ENCODE measurements at places on chromosomes 16 and 17.

DNA sequence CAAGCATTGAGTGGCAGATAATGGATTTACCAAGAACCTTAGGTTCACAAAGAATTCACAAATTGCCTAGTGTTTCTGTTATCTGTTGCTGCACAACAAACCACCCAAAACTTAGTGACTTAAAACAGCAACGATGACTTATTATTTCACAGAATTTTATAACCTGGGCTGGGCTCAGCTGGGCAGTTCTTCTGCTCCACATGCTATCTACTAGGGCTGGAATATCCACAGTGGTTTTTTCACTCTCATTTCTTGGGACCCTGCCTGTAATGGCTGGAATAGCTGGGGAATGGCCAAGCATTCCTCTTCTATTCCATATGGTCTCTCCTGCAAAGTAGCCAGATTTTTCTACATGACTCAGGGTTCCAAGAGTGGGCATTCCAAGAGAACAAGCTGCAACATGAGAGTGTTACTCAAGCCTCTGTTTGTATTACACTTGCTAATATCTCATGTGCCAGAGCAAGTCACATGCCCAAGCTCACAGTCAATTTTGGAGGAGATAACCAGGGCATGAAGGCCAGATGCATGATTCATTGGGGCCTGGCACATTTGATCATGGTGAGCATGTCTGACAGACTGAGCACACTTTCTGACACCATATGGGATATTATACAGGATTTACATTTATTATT is 4.9 kb upstream of the PSMD7 start:
- DNase-seq: no peak

GRCh38 chr17:44902135-44902760 is 3.0 kb upstream of the EFTUD2 start:
- DNase-seq: no peak

DNA sequence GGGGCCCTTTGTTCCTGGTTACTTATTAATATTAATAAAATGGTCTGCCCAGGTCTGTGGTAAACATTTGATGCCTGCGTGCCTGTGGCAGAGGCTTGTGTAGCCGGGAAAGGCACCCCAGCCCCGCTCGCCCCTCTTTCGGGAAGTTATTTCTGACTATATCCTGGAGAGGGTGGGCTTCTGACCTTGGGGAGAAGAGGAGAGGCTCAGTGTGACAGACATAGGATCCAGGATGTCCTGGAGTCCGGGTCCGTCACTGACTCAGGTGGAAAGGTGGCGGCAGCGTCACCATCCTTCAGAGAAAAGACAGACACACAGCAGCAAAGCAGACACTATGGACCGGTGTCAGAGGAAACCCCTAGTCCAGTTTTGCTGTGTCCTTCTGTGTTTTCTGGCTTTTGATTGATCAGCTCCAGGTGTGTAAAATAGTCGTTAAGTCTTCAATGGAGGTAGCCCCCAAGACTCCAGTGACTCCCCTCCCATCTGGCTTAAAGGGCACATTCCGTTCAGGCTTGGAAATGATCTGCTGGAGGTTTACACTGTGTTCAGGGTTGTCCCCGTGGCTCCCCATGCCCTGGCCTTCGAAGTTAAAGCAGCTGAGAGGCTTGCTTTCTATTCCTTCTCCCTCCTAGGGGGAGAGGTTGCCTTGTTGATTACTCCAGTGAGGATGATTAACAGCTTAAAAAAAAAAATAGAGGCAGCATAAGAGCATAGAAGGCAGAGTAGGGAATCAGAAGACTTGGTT is 81.6 kb downstream of the CCDC182 start:
- no peak for DNase-seq

DNA sequence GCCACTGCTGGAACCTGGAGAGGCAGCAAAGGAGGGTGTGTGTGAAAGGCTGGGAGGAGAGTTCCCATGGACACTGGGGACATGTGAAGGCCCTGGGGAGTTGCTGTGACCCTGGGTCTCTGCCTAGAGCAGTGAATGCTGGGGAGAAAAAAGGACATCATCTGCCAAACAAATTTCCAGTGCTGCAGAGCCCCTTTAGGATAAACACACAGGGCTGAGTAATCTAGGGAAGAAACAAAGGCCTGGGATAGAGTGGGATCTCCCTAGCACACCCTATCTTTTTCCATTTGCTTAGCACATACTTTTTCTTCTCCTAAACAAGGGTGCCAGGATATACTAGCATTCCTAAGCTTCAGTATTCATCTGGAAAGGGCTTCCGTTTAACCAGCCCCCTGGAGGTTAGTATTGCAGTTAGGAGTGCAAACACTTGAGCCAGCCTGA is 3.3 kb upstream of the HIGD1B start:
- DNase-seq: no peak

GRCh38 chr17:5592382-5592781 is 8.1 kb upstream of the NLRP1 start:
- no peak for DNase-seq

All from GM12892 (cell line).